PC-9 (cell line): ENCODE measurements at places on chromosomes 4 and X. TPM values are rescaled to one million over a fixed set of nuclear protein-coding genes. Genes with fewer than 3 reads are reported as not detected.
A peak's percentile ranks its signal among the peaks of the same experiment; 100 is the strongest.

Gene PPP1R2C
- total RNA-seq, result not detected in 2 replicates

GRCh38 chrX:102654696-102655095 is 3.4 kb downstream of the GPRASP1 start:
- no peak for DNase-seq
- no peak overlapping the region for H3K27ac ChIP-seq
- H3K4me1 ChIP-seq, result no peaks in the 10 kb centered on the region

DNA sequence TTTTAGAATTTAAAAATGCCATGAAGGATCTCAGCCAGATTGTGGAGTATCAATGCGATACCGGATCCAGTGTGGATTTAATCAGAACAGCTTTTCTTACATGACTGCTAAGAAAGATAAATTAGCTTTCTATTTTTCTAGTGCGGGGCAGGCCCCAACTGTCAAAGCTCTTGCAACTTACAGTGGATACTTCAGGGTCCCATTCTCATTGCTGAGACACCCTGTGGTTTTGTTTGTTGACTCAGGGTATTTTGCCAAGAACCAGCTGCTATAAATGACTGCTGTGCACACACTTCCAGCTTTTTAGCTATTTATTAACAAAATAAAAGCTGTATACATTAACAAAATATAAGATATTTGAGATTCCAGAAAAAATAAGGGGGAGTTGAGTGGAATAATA is 166.4 kb downstream of the DCLK2 start:
- H3K27me3 ChIP-seq, result no peaks in the 10 kb centered on the region
- H3K4me3 ChIP-seq, result no peak overlapping the region
- no peak overlapping the region for H3K27ac ChIP-seq
- no peaks in the 10 kb centered on the region for H3K4me1 ChIP-seq
- H3K36me3 ChIP-seq, result no peaks in the 10 kb centered on the region

- no peak for DNase-seq
- H3K36me3 ChIP-seq, result no peaks in the 10 kb centered on the region
- no peaks in the 10 kb centered on the region for H3K27me3 ChIP-seq
- H3K4me3 ChIP-seq, result no peak overlapping the region
- no peak overlapping the region for H3K27ac ChIP-seq
Observed at GRCh38 chr4:157575339-157575738, 354.8 kb downstream of the GRIA2 start.

DNA sequence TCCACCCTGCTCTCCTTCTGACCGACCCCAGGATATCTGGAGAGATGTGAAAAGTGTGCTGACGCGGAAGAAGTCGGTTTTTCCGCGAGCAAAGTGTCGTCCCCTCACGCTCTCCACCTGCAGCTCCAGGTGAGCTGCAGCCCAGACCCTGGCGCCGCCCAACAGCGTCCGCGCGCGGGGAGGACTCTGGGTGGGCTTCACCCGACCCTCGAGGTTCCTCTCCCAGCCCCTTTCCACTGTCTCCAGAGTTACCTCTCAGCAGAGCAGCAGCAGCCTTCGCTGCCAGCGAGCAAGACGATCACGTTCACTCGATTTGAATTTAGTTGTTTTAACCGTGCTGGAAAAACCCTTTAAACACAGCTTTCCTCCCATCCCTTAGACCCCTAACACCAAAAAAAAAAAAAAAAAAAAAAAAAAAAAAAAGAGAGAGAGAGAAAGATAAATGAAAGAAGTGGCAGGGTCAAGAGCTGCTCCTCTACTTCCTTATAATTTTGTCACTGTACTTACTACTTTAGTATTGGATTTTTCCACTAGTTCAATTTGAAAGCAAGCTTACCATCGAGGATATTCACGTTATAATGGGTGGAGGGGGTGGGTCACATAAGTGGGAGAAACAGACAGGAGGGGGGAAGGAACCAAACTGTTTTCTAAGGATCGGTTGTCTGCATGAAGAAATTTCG is 758 bp upstream of the NR3C2 start:
- H3K4me3 ChIP-seq, result peak overlapping the region; percentile 74
- no peaks in the 10 kb centered on the region for H3K36me3 ChIP-seq
- no peak overlapping the region for H3K27ac ChIP-seq
- H3K4me1 ChIP-seq, result peaks cover 13% of the 10 kb centered on the region; the same call in 1 of the 2 replicates
- H3K27me3 ChIP-seq, result peaks cover 20% of the 10 kb centered on the region

DNA sequence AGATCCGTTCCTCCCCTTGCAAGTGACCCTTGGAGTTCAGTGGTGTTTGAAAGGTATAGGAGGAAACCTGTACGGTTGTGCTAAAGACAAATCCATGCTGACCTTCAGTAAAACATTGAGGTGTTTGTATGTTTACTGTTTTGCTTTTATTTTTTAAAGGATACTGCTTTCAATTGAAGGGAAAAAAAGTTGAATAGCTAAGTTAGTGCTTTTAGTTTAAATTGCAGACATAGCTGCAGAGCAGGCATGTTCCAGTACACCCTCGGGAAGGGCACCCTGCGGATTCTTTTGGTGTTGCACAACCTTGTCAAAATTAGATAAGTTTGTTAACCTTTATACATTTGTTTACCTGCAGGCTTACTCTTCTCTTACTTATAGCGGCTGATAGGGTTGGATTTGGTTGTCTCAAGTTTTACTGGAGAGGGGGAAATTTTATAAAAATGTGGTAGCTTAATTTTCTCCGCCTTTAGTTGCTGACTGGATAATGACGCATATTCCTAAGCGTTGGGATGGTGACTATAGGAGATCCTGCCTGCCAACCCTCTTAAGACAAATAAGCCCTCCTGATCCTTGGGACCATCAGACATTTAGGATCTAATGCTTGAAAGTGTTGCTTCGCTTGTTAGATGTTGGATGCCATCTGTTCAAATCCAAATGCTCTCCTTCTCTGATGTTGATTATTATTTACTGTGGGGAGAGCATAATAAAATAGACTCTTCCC is 2.0 kb downstream of the RAPGEF2 start:
- peak overlapping the region; percentile 36 for H3K27ac ChIP-seq
- no peaks in the 10 kb centered on the region for H3K27me3 ChIP-seq
- H3K4me1 ChIP-seq, result peaks cover 27% of the 10 kb centered on the region
- H3K4me3 ChIP-seq, result peak overlapping the region; percentile 78

GRCh38 chr4:86218746-86219473 is 140.9 kb downstream of the MAPK10 start:
- H3K27me3 ChIP-seq, result no peaks in the 10 kb centered on the region
- H3K4me1 ChIP-seq, result no peaks in the 10 kb centered on the region
- H3K36me3 ChIP-seq, result no peaks in the 10 kb centered on the region

DNA sequence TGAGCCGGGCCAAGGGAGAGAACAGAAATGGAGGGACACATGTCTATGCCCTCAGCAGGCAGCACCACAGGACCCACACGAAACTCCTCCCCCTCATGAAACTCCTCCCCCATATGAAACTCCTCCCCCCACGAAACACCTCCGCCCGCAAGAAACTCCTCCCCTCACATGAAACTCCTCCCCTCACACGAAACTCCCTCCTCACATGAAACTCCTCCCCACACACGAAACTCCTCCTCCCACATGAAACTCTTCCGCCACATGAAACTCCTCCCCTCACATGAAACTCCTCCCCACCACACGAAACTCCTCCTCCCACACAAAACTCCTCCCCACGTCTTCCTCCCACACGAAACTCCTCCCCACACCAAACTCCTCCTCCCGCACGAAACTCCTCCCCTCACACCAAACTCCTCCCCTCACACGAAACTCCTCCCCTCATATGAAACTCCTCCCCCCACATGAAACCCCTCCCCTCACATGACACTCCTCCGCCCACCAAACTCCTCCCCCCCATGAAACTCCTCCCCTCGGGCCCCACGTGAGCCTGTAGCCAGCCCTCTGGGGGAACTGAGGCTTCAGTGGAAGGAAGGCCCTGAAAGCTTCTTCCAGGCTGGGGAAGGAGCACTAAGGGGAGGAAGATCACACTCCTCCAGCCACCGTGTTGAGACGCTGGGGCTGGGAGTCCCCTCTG is 15.2 kb downstream of the ADRA2C start:
- DNase-seq, result no peak
- no peak overlapping the region for H3K27ac ChIP-seq
- H3K4me3 ChIP-seq, result no peak overlapping the region
- no peaks in the 10 kb centered on the region for H3K4me1 ChIP-seq

Gene TMSB15A
- total RNA-seq, result not detected in 2 replicates

GRCh38 chr4:36966756-36967460 is 277.6 kb upstream of the NWD2 start:
- H3K4me3 ChIP-seq, result no peak overlapping the region
- DNase-seq, result no peak
- H3K27ac ChIP-seq, result no peak overlapping the region
- no peaks in the 10 kb centered on the region for H3K27me3 ChIP-seq

Gene ARHGAP36
- not detected in 2 replicates for total RNA-seq

Gene PTCHD1
- not detected in 2 replicates for total RNA-seq

GRCh38 chrX:155052738-155053498 is 18.0 kb downstream of the CMC4 start:
- no peaks in the 10 kb centered on the region for H3K4me1 ChIP-seq
- H3K36me3 ChIP-seq, result no peaks in the 10 kb centered on the region
- DNase-seq, result no peak

Gene AKAP4
- not detected in 2 replicates for total RNA-seq

DNA sequence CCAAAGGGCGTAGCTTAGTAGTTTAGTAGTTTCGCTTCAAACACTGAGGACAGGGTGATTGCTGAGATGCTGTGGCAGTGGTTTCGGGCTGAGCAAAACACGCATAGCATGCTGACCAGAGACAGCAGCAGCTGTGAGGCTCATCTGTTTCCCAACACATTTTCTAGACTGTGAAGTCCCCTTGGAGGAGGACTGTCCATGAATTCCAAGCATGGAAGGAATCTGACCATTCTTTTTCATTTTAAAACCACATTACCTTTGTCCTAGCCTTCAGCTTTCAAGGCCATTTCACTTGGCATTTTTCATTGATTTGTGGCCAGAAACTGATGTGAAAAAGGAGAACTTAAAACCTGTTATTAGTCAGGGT is 240.9 kb downstream of the PALLD start:
- no peaks in the 10 kb centered on the region for H3K36me3 ChIP-seq
- H3K27ac ChIP-seq, result no peak overlapping the region
- no peaks in the 10 kb centered on the region for H3K4me1 ChIP-seq
- no peak for DNase-seq
- H3K4me3 ChIP-seq, result no peak overlapping the region

GRCh38 chr4:149017002-149017734 is 575.0 kb upstream of the NR3C2 start:
- H3K36me3 ChIP-seq, result no peaks in the 10 kb centered on the region
- DNase-seq, result no peak
- no peaks in the 10 kb centered on the region for H3K4me1 ChIP-seq
- no peaks in the 10 kb centered on the region for H3K27me3 ChIP-seq
- H3K4me3 ChIP-seq, result no peak overlapping the region

Gene PARM1
- 0.44 and 0.70 TPM in 2 replicates for total RNA-seq

DNA sequence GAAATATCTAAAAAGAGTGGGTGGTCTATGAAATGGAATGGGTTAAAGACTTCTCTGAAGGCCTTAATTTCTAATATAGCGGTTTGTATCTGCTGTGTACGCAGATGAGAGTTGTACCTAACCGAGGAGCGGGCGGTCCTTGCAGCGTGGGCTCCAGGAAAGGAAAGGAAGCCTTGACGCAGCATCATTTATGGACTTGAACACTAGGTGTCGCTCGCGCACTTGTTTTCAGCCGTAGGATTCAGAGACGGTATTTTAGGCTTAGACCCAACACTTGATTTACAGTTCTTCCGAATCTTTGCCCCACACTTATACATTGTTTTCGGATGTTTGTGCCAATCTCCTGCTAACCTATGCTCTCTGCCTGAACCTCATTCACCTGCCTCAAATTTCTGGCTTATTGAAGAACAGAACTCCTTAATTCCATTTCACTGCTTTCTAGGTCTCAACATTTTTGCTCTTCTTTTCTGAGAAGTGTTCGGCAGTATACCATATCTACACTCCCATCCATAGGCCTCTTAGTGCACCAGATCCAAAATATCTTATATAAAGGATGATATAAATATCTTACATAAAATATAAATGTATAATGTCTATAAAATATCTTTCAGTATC is 48.9 kb upstream of the AADAT start:
- DNase-seq, result peak; percentile 57
- H3K4me1 ChIP-seq, result no peaks in the 10 kb centered on the region
- H3K4me3 ChIP-seq, result no peak overlapping the region

Gene IRS4
- total RNA-seq, result not detected in 2 replicates

- DNase-seq, result no peak
- H3K4me3 ChIP-seq, result no peak overlapping the region
- peaks cover 9% of the 10 kb centered on the region for H3K4me1 ChIP-seq
- peaks cover 12% of the 10 kb centered on the region for H3K27me3 ChIP-seq
Observed at GRCh38 chrX:3811331-3812311, 98.2 kb upstream of the PRKX start.

GRCh38 chr4:74368596-74368995 is 3.7 kb downstream of the EREG start:
- H3K27me3 ChIP-seq, result no peaks in the 10 kb centered on the region
- no peak overlapping the region for H3K4me3 ChIP-seq
- DNase-seq, result no peak
- peaks cover 34% of the 10 kb centered on the region for H3K4me1 ChIP-seq

GRCh38 chr4:183658362-183659028 is 490 bp downstream of the RWDD4 start:
- no peak overlapping the region for H3K27ac ChIP-seq
- H3K27me3 ChIP-seq, result no peaks in the 10 kb centered on the region
- peak overlapping the region; percentile 92 for H3K4me3 ChIP-seq
- peak; percentile 15 for DNase-seq

DNA sequence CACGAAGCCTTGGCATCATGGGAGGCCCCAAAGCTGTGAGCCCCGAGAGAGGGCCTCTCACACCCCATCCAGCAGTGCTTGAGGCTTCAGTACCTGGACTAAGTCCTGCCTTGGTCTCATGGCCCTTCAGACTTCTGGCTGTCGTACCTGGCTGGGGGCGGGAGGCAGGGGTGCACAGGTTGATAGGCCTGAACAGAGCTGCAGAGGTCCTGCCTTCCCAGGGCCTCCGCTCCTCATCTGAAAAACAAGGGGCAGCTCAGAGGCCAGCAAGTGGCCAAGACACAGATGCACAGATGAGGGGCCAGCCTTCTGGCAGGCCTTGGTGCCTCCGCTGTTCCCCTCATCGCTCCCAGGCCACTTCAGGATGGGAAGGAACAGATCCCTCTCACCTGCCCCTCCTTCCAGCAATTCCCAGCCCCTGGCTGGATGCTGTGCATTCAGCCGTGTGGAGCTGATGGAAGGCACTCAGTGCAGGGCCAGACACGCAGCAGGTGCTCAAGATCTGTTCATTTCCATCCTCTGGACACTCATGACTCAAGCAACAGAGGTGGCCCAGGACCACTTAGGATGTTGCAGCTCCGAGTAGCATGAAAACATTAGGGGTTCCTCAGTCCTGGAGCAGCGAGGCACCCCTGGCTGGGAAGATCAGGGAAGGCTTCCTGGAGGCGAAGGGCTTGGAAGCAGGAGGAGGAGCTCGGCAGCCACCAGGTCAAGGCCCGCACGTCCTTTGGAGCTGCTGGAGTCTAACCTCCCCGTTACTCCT is 1.4 kb downstream of the ZNF185 start:
- peaks cover 62% of the 10 kb centered on the region for H3K4me1 ChIP-seq
- no peaks in the 10 kb centered on the region for H3K27me3 ChIP-seq
- no peaks in the 10 kb centered on the region for H3K36me3 ChIP-seq

- H3K4me3 ChIP-seq, result no peak overlapping the region
- no peak overlapping the region for H3K27ac ChIP-seq
- DNase-seq, result peak; percentile 40
Observed at GRCh38 chr4:122963216-122963615, 40.8 kb upstream of the NUDT6 start.
